CD4-positive, alpha-beta T cell treated with Interleukin-17A for 1 hour (primary cell): ENCODE measurements at places on chromosomes 1 and 21.
A peak's percentile ranks its signal among the peaks of the same experiment; 100 is the strongest.

- no peak for DNase-seq
These were observed 1.4 kb upstream of the PAPPA2 start for GRCh38 chr1:176461576-176461975.

GRCh38 chr21:29298348-29299045 is at the start of gene BACH1:
BACH1 (plus strand) TSS chr21:29298922; CDS start chr21:29321281, 22,359 bp downstream.
- DNase-seq, result peak; percentile 89

GRCh38 chr1:157274698-157275534 is 136.7 kb upstream of the ETV3 start:
- no peak for DNase-seq

DNA sequence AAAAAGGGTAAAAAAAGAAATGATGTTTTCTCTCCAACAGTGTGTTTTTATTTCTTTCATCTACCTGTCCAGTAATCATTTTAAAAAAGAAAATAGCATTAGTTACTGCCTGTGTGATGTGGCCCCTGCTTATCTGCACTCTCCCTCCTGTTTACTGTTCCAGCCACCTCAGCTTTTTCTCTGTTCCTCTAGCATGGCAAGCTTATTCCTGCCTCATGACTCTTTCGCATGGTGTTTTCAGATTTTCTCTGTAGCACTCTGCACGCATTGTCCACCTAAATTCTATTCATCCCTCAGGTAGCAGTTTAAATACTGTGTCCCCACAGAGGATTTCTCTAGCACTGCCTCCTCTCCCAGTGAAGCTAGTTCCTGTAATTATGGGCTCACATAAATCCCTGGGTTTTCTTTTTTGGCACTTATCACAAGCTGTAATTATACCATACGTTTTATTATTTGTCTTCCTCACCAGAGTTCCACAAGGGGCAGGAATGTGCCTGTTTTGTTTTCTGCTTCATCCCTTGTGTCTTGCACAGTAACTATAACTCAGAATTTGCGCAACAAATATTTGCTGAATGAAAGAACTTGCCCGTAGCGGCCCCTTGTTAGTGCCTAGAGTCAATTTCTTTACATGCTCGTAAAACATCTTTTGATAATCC is 51.4 kb upstream of the LRIG2 start:
- no peak for DNase-seq

DNA sequence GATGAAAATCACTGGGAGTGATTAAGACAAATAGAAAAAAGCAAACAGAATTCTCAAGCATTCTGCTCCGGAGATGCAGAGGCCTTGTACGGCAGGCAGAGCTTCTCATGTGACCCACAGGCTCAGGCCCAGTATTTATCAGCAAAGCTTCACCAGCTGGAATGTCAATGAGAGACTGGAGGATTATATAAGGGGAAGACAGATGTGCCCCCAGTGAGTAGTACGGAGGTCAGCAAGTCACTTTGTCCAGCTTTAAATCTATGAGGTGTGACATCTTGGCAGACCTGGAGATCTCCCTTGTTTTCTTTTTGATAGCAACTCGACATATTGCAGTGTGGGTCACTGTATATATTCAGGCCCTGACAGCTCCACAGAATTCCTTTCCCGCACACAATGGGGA is 106.8 kb downstream of the HHIPL2 start:
- DNase-seq, result no peak

GRCh38 chr21:33802481-33802880 is 113.1 kb downstream of the ATP5PO start:
- DNase-seq, result no peak

DNA sequence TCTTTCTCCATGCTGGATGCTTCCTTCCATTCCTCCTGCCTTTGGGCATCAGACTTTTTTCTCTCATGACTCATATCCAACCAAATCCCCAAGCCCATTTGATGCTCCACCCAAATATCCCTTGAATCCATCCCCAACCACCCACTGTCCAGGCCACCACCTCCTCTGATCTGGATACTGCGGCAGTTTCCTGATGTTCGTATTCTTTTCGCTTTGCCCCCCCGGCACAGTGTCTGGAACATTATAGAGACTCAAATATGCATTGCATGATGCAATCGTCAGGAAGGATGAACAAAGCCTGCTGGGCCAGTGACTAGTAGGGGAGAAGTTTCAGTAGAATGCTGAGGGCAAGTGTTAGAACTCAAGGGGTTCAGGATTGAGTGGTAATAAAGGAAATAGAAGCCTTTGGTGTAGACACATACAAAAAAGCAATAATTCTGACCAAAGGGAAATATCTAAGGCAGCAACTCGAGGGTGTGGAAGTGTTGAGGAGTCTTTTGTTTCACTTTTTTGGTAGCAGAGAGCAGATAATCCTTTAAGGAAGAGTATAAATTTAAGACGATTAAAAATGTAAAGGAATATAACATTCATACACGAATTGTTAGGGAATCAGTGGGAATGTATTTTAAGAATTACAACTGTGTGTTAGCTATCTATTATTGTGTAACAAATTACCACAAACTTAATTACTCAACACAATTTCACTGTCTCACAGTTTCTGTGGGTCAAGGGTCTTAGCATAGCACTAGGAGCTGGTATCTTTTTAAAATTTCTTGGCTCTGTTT is 7.5 kb downstream of the S100A11 start:
- no peak for DNase-seq

DNA sequence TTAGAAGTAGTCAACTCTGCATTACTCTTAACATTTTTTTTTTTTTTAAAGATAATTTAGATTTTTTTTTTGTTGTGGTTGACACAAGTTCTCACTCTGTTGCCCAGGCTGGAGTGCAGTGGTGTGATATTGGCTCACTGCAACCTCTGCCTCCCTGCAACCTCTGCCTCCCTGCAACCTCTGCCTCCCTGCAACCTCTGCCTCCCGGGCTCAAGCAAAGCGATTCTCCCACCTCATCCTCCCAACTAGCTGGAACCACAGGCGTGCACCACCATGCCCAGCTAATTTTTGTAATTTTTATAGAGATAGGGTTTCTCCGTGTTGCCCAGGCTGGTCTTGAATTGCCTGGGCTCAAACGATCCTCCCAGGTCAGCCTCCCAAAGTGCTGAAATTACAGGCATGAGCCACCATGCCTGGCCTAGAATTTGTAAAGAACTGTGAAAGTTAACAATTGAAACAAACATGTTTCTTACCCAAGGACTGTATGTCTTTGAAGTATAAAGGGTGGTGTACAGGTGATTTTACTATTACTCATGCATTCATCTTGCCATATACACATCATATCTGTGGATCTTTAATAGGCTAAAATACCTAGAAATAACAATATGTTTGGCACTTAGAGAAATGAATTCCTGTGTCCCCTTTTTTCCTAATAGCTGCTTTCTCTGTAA is 114.7 kb downstream of the ATP5PO start:
- DNase-seq, result no peak

DNA sequence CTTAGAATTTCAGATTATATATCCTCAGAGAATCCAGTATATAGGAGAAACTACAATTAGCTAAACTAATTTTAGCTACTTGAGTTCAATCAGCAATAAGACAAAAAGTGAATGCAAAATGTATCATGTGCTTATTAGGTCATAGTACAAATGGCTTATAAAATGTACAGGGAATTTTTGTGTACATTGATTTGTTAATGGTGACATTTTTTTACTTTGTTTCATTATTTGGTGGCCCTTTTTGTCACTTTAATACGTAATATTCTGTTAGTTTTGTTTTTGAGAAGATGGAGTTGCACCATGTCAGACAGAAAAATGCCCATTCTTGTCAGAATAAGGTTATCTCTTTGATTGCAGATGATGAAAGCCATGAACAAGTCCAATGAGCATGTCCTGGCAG is 33.6 kb downstream of the CC2D1B start:
- DNase-seq, result no peak

DNA sequence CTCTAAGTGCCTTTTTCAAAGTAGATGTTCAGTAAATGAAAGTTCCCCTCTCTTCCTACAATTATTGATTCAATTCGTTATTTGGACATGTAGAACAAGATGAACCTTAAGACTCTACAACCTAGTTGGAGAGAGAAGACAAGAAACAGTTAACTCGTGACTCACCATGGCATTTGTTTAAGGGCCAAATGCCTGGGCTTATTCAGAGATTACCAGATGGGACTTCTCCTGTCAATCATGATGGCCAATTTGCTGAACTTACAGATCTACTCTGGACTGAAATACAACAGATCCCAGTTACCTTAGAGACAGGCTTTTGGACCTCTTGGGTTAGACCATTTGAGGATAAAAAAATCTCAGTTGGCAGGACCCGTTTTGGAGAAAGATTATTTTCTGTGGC is 93.5 kb downstream of the C1orf94 start:
- no peak for DNase-seq

DNA sequence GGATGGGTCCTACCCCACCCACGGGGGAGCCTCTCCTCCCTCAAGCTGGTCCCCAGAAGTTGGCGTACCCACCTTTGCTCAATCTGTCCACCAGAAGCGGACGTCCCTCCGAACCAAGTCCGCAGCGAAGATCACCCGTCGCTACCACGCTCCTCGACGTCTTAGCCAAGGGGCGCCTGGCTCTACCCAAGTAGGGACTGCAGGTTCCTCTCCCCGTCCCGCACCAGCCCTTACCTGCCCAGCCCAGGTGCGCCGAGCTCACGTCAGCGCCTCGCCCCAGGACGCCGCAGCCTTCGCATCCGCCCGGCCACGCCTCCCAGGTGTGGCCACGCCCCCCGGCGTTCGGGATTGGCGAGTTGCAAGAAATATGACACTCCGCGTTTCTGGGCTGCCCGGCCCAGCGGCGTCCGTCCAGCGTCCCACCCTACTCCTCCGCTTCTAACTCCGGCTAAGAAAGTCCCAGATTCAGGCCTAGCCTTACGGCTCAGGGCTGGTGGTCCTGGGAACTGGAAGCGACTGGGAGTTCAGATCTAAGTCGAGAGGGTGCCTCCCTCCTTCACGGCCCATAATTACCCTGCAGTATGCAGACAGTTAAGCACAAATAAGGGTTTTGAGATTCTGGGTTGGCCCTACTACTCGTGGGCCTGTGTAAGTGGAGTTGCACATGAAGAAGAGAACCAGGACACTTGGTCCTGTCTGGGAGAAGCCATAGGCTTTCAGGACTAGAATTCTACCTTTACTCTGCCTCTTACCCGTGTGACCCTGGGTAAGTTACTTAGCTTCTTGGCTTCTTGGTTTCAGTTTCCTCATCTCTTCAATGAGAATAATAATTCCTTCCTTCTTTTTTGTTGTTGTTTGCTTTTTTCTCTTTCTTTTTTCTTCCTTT is at the start of gene IRF6:
TSS of gene IRF6 (minus strand) at position 268 of the 886 bp plus-strand sequence. CDS start 4,729 bp downstream, outside the sequence.
- DNase-seq, result peak; percentile 80

DNA sequence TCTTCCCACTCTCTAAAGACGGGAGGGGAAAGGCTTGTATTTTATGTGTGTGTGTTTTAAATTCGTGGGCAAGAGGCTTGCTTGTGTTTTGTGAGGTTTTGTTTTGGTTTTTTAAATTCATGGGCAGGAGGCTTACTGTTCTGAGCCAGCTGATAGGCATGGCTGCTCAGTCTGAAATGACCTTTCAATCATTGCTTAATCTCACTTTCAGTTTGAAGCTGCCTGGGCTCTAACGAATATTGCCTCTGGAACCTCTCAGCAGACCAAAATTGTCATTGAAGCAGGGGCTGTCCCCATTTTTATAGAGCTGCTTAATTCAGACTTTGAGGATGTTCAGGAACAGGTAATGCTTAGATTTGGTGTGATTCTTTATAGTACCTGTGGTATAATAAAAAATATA is 20.3 kb upstream of the TXLNA start:
- no peak for DNase-seq

DNA sequence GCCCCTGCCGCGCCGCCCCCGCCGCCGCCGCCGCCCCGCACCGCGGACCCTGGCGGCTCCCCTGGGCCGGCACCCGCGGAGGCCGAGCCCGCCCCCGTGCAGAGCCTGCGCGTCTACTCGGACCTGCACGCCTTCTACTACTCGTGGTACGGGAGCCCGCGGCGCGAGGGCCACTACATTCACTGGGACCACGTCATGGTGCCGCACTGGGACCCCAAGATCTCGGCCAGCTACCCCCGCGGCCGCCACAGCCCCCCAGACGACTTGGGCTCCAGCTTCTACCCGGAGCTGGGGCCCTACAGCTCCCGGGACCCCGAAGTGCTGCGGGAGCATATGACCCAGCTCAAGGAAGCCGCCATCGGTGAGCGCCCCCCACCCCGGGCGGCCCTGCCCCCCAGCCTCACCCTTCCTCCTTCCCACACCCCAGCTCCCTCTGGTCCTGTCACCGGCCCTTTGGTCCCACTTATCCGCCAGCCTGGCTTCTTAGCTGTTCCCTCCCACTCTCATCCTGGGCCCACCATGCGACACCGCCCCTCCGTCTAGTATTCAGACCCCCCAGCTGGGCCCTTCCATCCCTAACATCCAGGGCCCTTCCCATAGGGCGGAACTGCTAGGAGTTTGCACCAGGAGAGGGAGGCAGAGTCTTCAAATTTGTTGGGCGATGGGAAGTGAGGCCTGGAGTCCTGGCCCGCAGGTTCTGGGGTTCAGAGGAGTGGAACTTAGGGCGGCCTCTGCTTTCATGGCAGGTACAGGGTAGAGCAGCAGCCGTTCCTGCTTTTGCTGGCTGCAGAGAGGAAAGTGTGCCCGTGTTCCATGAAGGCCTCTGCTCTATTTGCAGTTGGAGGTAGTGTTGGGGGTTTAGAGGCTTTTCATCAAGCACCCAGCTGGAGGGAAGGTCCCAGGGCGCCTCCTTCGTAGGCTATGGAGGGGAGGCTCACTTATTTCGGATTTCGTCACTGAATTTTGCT is 1.0 kb downstream of the MANEAL start:
- DNase-seq, result no peak

- no peak for DNase-seq
These were observed 253.1 kb downstream of the OMA1 start for GRCh38 chr1:58293388-58293787.

GRCh38 chr1:87956750-87957149 is 628.1 kb downstream of the LMO4 start:
- no peak for DNase-seq

- DNase-seq, result no peak
These were observed 110.2 kb upstream of the HNRNPU start for GRCh38 chr1:244974550-244974949.

DNA sequence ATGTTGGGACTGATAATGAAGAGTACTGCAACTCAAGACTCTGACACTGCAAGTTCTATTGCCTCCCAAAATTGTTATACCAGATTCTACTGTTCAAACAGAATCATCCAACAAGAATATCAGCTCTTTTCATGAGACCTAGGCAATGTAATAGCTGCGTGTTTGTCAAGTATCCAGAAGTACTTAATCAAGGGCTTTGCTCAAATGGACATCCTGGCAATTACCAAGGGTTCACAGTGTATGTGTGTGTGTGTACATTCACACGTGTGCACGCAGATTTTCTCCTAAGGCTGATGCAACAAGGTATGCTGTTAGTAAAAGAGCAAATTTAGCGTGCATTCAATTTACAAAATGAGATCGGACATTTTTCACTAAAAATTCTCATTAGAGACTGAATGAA is 174.6 kb downstream of the GABPA start:
- DNase-seq, result no peak

DNA sequence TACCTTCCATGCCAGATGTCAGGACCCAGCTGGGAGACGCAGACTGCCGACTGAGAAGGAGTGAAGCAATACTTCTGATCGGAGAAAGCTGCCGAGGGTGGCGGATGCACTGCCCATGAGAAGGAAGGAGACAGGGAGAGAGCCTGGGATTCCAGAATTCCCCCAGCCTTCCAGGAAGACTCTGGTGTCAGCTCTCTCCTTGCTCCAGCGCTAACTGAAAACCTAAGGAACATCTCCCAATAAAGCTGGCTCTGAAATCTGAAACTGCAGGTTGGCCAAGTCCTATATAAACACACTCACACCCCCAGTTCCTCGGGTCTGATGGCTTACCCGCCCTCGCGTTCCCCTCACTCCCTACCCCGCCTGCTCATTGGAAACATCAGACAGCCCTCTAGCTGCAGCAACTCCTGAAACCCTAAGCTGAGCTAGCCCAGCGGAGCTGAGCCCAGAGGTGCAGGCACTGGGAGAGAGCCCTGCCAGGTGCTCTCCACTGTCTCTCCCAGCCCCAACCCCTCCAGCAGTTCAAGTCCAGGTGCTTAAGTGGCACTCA is 52.3 kb downstream of the PLEKHA6 start:
- no peak for DNase-seq
